ENCODE measurements at places on chromosomes 16 and 17. TPM values are rescaled to one million over a fixed set of nuclear protein-coding genes. Genes with fewer than 3 reads are reported as not detected.

C16orf96 gene
- not detected for polyA plus RNA-seq

TNK1 gene
- 7.8 TPM for polyA plus RNA-seq

KCNH6 gene
- polyA plus RNA-seq, result 0.31 TPM

GRCh38 chr16:20910781-20911321 is 10.3 kb downstream of the LYRM1 start:
- H3K27me3 ChIP-seq, result no peaks in the 10 kb centered on the region
- H3K36me3 ChIP-seq, result no peaks in the 10 kb centered on the region
- H3K27ac ChIP-seq, result peak overlapping the region; percentile 65
- peaks cover 26% of the 10 kb centered on the region for H3K4me1 ChIP-seq
- peak; percentile 47 for DNase-seq
- no peak overlapping the region for H3K4me3 ChIP-seq

GRCh38 chr17:58387834-58388233 is 29.5 kb downstream of the RNF43 start:
- H3K27me3 ChIP-seq, result no peaks in the 10 kb centered on the region
- H3K4me3 ChIP-seq, result no peak overlapping the region
- H3K4me1 ChIP-seq, result peaks cover 48% of the 10 kb centered on the region
- H3K27ac ChIP-seq, result peak overlapping the region; percentile 36

GRCh38 chr16:49921106-49921505 is 65.2 kb upstream of the ZNF423 start:
- H3K4me1 ChIP-seq, result no peaks in the 10 kb centered on the region
- no peaks in the 10 kb centered on the region for H3K36me3 ChIP-seq

GRCh38 chr17:78407387-78408000 is 29.0 kb downstream of the PGS1 start:
- H3K4me1 ChIP-seq, result peaks cover 57% of the 10 kb centered on the region
- H3K36me3 ChIP-seq, result peaks cover 75% of the 10 kb centered on the region
- no peak overlapping the region for H3K4me3 ChIP-seq
- H3K27me3 ChIP-seq, result no peaks in the 10 kb centered on the region
- no peak overlapping the region for H3K27ac ChIP-seq

DNA sequence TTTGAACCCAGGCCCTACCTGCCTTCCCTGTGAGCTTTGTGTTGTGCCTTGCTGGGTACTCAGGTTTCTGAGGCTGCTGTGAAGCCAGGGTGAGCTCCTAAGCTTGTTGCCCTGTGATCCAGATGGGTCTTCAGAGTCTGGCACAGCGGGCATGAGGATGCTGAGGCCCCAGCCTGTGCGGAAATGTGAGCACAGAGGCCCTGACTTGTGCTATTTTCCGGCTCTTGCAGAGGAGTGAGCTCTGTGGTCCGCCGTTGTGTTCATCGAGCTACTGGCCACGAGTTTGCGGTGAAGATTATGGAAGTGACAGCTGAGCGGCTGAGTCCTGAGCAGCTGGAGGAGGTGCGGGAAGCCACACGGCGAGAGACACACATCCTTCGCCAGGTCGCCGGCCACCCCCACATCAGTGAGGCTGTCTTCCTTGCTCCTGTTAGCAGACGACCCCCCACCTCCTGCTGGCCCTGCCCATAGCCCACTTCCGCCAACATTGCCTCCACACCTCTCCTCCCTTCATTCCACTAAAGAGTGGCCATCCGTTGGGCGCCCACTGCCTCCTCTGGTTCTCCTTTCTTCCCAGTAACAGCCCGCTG is 2.7 kb downstream of the PHKG2 start:
- no peak for DNase-seq
- peaks cover 53% of the 10 kb centered on the region for H3K36me3 ChIP-seq
- H3K27ac ChIP-seq, result no peak overlapping the region
- H3K4me1 ChIP-seq, result peaks cover 6% of the 10 kb centered on the region
- no peak overlapping the region for H3K4me3 ChIP-seq
- H3K27me3 ChIP-seq, result no peaks in the 10 kb centered on the region

- no peaks in the 10 kb centered on the region for H3K4me1 ChIP-seq
- no peak overlapping the region for H3K27ac ChIP-seq
- no peak overlapping the region for H3K4me3 ChIP-seq
- no peak for DNase-seq
Observed at GRCh38 chr17:31060791-31061550, 33.8 kb upstream of the NF1 start.

DNA sequence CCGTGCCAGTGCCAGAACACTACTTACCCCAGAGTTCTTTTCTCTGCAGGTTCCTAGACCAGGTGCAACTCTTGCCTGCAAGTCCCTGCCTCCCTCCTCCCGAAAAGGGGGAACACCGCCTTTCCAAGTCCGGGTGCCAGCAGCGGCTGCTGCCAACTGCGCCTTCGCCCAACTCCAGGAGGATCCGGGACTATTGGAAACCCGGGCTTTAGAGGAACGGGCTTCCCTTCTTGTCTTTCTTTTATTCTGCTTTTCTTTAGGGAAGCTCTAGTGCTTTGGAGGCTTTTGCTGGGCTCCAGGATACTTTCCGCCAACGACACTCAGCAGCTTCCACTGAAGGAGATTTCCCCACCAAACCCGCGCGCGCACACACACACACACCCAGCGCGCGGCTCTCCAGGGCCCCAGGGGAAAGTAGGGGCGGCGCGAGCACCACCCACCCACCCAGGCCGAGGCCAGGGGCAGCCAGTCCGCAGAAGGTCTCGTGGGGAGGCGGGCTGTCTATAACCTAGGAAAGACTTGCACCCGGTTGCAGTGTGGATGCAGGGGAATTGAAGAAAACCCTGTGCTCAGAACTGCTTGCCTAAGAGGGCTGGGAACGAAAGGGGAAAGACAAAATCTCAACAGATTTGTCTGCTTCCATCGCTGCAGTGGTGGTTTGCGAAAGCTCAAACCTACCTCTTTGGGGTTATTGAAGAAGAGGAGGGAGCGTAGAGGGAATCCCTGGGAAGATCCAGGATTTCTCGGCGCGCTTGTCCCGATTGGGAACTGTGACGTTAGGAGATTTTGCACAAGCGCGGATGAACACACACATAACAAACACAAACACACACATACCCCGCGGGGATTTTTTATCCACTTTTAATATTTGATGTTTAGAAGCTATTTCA is 977 bp upstream of the CA10 start:
- no peaks in the 10 kb centered on the region for H3K36me3 ChIP-seq
- no peak overlapping the region for H3K4me3 ChIP-seq
- H3K27ac ChIP-seq, result no peak overlapping the region
- peaks cover 21% of the 10 kb centered on the region for H3K4me1 ChIP-seq
- H3K27me3 ChIP-seq, result peaks cover 40% of the 10 kb centered on the region
